ENCODE measurements at places on chromosomes 1 and 21. TPM values are rescaled to one million over a fixed set of nuclear protein-coding genes. Genes with fewer than 3 reads are reported as not detected.

Gene ZNF695
- total RNA-seq, result 1.7 TPM

Gene RAB7B
- 3.5 TPM for total RNA-seq

GRCh38 chr1:24699628-24700027 is 45.6 kb upstream of the CLIC4 start:
- DNase-seq, result no peak

Gene NCMAP
- not detected for total RNA-seq

GRCh38 chr21:16840538-16840937 is 672.3 kb upstream of the CXADR start:
- no peak for DNase-seq

Gene NECAP2
- 53.4 TPM for total RNA-seq

DNA sequence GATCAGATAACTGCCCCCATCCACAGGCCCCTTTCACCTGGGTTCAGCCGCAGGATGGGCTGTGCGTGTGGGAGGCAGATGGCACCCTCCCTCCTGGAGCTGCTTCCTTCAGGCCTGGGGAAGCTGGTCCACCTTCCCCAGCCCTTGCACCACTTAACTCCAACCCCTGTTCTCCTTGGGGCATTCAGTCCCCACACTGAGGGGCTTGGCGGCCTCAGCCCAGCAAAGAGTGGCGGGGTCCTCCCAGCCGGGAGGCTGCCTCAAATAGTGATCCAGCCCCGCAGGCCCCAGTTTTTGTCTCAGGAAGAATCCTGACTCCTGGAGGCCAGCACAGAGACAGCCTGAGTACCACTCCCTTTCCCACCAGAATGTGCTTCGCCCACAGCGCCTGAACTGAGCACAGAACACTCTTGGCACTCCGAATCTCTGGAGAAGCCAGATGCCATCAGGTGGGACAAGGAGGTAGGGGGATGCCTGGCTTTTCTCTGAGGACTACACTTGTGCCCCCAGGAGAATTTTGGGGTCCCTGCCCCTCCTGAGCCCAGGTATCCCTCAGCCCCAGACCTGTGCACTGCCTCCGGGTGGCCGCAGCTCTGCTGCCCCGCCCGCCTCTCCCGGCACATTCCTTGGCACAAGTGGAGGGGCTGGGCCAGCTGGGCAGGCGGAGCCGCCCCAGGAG is 936 bp downstream of the PAQR6 start:
- DNase-seq, result no peak

Gene SELP
- not detected for total RNA-seq

Gene AGMAT
- 0.82 TPM for total RNA-seq

DNA sequence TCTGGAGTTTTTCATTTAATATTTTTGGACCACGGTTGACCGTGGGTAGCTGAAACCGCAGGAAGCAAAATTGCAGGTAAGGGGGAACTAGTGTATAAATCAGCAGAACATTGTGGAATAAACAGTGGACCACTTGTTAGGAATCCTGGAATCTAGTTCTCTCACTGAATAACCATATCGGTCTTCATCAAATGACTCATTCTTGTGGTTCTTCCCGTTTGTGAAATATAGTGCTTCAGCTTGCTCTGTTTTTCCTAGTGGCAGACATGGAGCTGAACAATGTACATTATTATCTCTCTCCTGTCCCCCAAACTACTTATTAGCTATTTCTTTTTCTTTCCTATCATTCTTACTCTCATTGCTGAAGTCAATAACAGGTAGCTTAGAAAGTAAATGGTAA is 61.9 kb downstream of the HSPA13 start:
- DNase-seq, result no peak

- DNase-seq, result no peak
Measured at GRCh38 chr1:168509875-168510791, 33.7 kb downstream of the XCL2 start.

DNA sequence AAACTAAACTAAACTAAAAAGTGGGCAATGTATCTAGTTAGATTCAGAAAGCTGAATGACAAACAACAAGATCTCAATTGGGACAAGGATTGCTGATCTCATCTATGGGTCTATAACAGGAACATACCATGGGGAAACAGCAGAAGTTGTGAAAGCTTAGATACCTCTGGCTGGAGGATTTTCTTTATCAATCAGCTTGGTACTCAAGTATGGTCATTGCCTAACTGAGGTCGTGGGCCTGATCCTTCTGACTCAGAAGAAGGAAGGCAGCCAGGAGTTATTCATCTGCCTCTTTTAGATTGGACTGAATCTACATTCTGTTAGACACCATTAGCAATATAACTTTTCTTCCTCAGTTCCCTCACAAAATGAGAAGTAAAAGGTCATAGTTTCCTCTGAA is 39.7 kb downstream of the DNTTIP2 start:
- no peak for DNase-seq

- no peak for DNase-seq
Measured at GRCh38 chr1:147748676-147749350, 11.6 kb downstream of the GJA5 start.

DNA sequence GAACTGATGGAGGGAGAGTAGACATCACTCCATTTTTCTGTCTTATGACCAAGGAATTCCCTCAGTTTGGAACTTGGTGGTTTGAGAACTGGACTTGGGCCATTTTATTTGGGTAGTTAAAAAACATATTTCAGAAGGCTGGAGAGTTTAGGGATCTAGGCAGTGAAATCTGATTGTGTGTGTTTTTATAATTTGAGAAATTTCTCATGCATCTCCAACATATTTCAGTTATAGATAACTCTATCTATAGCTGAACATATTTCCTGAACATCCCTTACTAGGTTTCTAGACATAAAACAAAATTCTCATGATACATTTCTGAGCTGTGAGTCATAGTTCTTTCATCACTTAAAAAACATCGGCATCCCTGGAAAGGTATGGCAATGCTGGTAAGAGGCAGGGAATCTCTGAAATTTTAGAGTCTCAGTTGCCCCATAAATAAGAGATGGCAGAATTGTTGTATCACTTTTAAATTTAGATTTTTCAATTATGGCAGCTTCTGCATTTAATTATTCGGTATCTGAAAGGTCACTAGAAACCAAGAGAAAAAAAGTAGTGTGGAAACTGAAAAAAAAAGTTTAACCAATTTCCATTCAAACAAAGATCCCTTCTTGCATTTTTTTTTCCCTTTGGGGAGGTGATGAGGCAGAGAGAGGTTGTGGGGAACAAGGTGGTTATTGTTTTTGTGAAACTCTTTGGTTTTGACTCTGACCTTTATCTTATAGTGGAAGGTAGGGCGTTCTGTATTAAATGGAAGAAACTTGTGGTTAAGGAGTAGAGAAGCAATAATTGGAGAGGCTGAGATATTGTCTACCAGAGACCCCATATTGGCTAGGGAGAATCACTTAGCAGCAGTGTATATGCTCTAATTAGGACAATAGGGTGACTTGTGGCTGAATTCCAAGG is 102.9 kb downstream of the FASLG start:
- DNase-seq, result no peak

DNA sequence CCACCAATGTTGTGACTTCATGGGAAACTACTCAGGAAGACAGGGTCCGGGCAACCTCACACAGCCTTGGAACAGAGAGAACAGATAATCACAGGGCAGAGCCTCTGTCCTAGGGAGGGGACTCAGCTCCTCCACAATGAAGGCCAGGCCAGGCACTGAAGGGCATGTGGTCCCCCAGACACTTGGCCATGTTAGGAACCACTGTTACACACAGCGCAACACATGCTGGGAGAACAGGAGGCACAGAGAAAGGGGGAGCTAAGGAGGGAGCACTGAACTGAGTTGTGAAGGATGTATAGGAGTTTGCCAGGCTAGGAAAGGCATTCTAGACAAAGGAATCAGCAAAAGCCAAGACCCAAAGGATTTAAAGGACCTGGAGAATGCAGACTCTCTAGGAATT is 127.6 kb downstream of the DMRTB1 start:
- peak; percentile 28 for DNase-seq

GRCh38 chr1:172774561-172774960 is 115.7 kb downstream of the FASLG start:
- no peak for DNase-seq

Gene RAP1GAP
- total RNA-seq, result 1.8 TPM

Gene HP1BP3
- total RNA-seq, result 225 TPM

Gene OR2L2
- 0.07 TPM for total RNA-seq

- DNase-seq, result no peak
Measured at GRCh38 chr1:170321113-170321512, 175.4 kb downstream of the NTMT2 start.

DNA sequence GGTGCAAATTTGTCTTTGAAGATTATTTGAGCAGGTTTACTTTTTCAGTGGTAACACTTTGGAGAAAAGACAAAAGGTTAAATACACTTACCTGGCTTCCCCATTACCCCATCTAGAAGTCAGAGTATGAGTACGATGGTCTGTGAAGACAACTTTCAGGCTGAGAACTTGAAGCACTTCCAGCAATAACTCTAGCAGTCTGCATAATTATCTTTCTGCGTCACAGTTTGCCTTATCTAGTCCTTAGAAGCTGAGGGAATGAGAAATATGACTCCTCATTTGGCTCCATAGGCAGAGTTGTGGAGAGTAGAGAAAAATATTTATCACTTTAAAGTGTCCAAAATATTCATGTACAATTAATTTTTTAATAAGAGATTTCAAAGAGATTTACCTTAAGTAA is 323.4 kb upstream of the CAMK1G start:
- no peak for DNase-seq

Gene TTC22
- not detected for total RNA-seq

- DNase-seq, result no peak
Measured at GRCh38 chr1:164563721-164564360, 4.9 kb downstream of the PBX1 start.

DNA sequence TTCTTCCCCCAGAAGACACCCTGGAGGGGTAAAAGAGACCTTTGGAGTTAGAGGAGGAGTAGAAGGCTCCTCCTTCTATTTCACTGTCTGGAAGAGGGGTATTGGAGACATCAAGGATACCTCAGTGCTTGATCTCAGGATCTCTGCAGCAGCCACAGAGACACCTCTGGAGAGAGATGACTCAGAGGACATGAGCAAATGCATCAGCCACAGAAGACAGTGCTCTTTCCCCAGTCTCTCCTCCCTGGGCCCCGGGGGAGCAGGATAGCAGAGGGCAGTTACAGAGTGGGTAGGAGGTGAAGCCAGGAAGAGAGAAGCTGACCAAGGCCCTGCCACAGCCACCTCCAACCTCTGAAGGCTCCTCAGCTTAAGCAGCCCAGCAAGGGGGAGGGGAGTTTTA is 15.3 kb upstream of the TEDDM1 start:
- no peak for DNase-seq

DNA sequence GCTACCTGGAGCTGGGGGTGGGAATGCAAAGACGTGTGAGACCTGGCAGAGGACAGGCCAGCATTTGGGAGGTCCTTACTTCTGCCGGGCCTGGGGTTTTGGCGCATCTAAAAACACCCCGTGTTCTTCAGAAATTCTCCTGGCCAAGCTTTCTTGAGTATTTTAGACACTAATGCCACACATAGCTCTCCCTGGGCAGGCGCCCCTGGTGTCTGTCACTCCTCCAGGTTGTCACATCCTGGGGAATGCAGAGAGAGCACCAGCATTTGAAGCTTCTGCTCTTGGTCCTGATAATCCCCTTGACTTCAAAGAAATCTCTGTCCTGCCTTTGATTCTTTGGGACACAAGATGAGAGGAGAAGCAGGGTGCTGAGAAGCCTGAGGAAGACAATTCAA is 6.0 kb downstream of the CAPN9 start:
- DNase-seq, result no peak

GRCh38 chr1:166089804-166090203 is 77.0 kb downstream of the FAM78B start:
- DNase-seq, result no peak

Gene HLX
- 0.62 TPM for total RNA-seq

DNA sequence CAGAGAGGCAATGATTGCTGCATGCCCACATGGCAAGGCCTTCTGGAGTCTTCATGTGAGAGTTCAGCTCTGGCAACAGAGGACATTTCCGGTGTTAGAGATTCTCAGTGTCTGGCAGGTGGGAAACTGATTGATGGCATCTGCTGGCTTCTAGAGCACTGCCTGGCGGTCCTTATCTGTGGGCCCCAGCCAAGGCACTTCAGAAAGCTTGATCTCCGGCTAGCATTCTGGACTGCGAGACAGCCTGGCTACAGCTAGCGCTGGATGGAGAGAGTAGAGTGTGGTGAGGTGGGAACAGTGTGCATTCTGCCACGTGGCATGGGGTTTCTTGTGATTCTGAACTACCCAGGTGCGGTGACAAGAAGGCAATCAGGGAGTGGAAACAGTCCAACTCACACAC is 9.4 kb downstream of the ZNF678 start:
- no peak for DNase-seq

Gene OLFML2B
- total RNA-seq, result 120 TPM

DNA sequence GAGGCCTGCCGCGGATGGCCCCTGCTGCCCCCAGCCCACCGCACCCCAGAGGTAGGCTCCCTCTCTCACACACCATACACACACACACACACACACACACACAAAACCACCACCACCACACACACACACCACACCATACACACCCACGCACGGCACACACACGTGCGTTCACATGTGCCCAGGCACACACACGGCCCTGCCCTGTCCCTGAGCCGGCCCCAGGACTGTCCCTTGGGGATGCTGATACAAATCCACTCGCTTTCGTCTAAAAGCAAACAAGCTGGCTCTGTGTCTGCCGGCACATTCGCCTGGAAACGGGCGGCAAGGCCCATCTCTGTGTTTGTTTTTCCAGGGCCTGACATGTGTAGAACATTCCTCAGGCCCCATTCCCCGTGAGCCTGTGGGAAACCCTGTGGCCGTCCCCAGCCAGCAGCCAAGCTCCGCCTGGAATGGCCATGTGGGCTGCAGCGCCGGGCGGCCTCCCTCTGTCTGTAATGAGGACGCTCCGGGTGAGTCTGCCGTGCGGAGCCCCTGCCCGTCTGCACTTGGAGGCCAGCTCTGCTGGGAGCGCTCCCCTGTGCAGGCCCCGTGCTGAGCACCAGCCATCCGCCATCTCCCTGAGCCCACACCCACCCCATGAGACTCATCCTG is 67.4 kb downstream of the DMRTB1 start:
- peak; percentile 99 for DNase-seq

- no peak for DNase-seq
Measured at GRCh38 chr1:30881319-30882181, 27.0 kb downstream of the SDC3 start.

Gene CAMK2N1
- 13.2 TPM for total RNA-seq

- no peak for DNase-seq
Measured at GRCh38 chr1:50873458-50874187, 86.4 kb downstream of the FAF1 start.

DNA sequence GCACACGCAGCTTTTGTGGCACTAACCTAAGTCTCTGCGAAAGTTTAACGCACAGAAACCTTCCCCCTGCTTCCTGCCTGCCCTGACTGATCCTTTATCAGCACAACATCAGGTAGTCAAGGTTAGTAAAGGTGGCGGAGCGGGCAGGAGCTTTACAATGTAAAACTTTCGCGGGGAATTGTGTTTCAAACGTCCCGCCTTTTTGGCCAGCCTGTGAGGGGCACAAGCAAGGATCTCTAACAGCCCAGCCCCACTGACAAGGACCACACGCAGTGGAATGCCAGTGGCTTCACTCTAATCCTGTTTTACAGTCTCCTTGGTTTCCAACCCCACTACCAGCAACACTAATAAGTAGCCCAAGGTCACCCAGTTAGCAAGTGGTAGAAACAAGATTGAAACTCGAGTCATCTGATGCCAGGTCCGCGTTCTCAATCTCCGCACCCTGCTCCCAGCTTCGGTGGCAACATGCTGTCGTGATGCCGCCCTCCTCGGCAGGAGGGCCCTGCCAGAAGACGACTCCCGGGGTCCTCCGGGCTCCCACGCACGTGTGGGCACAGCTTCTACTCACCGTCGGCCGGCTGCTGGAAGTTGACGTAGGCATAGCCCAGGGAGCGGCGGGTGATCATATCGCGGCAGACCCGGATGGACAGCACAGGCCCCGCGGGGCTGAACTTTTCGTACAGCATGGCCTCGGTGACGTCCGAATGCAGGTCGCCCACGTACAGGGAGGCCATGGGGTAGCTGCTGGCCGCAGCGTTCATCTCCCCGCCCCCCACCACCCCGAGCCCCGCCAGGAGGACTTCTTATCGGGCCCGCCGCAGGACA is 1.2 kb downstream of the PABPC4 start:
- no peak for DNase-seq
